ENCODE measurements at places on chromosomes 3 and 15. TPM values are rescaled to one million over a fixed set of nuclear protein-coding genes. Genes with fewer than 3 reads are reported as not detected.

GRCh38 chr15:65310431-65311137 is 6.1 kb downstream of the RNU5B-1 start:
- no peak for DNase-seq

CLSTN2 gene
- 7.6 TPM for total RNA-seq

DNA sequence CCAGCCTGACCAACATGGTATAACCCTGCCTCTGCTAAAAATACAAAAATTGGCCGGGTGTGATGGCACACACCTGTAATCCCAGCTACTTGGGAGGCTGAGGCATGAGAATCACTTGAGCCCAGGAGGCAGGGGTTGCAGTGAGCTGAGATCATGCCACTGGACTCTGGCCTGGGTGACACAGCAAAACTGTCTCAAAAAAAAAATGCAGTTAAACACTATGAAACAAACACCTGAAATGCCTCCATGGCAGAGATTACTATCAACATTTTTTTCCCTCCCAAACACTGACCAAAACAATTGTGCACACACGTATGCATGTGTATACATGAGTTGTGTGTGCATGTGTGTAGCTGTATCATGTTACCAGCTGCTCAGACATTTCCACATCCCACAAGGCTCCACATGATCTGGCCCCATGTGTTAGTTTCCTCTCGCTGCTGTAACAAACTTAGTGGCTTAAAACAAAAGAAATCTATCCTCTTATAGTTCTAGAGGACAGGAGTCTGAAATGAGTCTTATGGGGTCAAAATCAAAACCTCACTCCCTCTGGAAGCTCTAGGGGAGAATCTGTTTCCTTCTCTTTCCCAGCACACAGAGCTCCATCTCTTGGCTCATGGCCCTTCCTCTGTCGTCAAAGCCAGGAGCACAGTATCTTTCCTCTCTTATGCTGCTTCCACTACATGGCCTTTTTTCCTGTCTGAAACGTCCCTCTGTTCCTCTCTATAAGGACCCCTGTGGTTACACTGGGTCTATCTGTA is 34.5 kb downstream of the SLC41A3 start:
- DNase-seq: no peak

DNA sequence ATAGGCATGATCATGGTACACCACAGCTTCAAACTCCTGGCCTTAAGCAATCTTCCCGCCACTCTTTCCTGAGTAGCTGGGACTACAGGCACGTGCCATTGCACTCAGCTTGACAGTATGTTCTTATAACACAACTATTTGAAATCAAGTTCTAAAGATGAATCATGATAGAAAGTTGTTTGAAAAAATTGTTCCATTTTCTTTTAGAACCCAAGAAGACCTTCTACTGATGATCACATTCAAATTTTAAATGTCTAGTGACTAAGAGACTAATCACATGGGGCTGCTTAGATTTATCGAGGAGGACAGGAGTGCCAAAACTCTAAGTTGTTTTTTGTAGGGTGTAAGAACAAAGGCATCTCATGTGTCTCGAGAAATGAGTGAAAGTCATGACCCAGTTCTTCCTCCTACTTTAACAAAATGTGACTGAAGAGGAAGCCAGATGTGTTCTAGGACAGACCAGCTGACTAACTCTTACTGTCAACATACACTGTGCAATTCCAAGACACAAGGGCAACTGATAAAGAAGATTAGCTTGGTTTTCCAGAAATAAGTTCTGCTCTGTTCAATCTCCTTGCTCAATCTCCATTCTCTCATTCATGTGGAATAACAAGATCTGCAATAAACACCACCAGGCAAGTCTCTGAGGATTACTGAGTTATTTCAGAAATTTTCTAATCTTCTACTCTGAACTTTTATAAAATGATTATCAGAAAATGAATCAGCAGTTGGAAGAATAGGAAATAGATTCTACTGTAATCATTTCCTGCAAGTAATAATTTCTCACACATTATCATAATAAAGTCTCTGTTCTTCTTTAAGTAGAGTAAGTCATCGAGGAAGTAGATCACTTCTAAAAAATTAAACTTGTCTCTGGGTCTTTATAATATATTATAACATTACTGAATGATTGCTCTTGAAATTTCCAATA is 122.6 kb upstream of the CCNL1 start:
- peak; percentile 80 for DNase-seq

- DNase-seq: peak; percentile 15
These were observed 329.9 kb upstream of the ROBO1 start for GRCh38 chr3:80097674-80098073.

COX17 gene
- 103 TPM for total RNA-seq

Measured in M059J (cell line).